NCI-H345 (cell line): ENCODE measurements at places on chromosomes 12 and 14.

DNA sequence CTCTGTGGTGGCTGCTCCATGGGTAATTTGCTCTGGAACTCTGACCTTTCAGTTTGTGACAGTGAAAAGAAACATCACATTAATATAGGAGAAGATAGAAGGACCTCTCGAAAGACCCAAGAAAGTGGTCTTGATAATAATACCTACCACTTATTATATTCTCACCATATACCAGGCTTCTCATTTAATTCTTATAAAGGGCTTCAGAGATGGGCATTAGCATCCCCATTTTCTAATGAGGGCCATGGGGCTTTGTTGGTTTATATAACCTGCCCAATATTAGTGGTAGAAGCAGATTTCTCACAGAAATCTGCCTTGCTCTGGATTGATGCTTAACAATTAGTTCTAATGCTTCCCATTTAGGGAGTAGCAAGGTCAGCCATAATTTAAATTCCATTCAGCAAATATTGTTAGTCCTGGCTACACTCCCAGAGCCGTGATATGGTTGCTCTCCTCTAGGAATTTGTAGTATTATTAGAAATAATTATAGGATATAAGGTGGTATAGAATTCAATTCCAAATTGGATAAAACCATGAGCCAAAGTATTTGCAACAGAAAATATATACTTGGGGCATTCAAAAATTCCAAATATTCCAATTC lies 7.4 kb upstream of the AMIGO2 start:
- DNase-seq = no peak

DNA sequence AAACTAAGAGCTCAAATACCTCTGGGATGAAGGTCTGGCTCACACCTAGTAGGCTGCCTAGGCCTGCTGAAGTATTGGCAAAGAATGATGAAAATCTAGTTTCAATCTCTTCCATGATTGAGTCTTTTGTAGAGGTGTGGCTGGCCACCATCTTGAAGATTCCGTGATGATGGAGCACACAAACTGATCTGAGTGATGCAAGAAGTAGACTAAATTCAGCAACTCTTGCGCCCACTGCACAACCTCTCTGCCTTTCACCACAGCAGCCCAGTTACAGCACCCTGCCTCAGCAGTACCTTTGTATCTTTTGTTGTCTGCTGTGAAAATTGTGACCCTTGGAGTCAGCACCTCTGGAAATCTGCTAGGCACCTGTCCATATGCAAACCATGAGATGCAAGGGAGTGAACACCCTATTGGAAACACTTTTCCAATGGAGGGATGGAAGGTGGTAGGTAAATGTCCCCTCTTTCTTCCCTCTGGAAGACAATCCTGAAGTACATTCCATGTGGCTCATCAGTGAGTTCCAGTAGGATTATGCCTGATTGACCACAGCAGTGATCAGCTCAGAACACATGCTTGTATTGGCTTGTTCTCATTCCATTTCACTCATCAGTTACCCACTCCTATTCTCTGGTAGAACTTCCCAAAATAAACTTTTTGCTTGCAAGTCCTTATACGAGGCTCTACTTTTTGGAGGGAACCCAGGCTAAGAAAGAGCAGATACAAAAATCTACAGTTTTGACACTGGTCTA lies 58.6 kb downstream of the BTBD7 start:
- no peak for DNase-seq

DNA sequence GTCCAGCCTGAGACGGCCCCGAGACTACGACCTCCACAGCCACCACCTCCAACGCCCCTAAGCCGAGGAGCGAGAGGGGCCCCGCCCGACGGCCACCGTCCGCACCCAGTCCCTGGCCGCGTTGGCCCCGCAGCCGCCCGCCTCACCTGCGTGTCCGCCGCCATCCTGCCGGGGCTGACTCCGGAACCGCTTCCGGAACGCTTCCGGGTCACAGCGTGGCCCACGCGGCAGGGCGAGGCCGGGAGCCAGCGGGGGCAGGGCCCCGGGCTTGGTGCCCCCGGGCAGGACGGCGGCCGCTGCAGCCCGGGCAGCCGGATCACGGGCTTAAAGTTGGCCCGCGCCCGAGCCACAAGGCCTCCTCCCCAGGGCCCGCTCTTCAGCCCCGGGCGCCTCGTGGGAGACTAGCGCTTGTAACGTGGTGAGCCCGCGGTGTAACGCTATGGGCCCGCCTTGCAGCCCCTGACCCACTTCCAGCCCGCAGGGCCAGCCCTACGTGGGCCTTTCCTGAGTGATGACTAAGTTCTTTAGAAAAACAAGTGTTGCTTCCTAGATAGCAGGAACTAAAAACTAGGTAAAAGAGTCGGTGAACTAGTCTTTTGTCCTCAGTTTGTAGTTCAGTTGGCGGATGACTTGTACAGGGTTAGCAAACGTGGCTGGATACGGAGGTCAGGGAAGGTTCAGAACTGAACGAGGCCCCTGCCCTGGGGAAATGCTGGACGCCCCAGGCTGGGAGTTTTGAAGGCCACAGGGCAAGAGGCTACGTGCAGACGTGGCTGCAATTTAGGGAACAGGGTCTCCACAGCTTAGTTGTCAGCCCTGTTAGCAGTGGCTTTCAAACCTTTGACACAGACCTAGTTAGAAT lies at the start of gene GCN1:
TSS of gene GCN1 (minus strand) at position 182 of the 862 bp plus-strand sequence. CDS start at position 164, 18 bp downstream.
- DNase-seq = peak; percentile 72

DNA sequence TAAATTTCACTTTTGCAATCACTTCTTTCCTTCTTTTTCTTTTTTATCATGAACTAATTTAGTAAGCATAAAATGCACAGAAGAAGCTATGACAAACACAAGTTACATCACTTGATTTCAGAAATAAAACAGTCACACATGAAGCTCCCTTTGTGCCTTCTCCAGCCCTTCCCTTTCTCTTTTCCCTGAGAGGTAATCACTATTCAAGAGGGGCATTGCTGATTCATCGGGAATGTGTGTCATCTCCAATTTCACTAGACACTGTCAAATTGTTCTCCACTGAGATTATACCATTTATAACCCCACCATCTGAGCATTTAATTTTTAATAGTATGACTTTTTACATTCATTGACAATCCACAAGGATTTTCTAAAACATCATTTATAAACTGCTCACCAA lies 91.6 kb upstream of the PTPRQ start:
- peak; percentile 2 for DNase-seq

DNA sequence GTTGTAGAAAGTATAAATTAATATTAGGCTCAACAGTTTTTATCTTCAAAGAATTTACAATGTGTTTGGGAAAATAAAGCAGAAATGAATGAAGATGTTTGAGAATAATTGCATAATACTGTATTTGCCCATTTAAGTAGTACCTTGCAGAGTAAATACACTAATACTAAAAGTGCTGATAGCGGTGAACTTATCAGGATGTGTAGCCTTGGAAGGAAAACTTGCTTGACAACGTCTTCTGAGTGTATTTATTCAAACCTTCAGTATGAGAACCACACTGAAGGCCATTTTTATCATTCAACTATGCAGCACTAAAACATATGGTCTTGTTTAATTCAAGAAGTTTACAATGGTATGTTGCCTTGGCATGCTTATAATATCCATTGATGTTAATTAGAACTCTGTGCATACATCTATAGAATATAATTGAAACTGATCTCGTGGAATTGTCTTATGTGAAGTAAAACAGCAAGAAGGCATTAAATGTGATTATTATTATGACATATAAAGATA lies 41.3 kb downstream of the MSRB3 start:
- DNase-seq = no peak

DNA sequence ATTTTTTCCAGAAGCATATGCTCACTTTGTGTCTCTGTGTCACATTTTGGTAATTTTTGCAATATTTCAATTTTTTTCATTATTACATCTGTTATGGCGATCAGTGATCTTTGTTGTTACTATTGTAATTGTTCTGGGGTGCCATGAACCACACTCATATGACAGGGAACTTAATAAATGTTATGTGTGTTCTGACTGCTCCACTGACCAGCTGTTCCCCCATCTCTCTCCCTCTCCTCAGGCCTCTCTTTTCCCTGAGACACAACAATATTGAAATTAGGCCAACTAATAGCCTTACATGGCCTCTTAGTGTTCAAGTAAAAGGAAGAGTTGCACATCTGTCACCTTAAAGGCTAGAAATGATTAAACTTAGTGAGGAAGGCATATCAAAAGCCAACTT lies 46.0 kb downstream of the SCN8A start:
- no peak for DNase-seq

- no peak for DNase-seq
Observed at GRCh38 chr14:89061696-89062095, 237.2 kb downstream of the TTC8 start.

DNA sequence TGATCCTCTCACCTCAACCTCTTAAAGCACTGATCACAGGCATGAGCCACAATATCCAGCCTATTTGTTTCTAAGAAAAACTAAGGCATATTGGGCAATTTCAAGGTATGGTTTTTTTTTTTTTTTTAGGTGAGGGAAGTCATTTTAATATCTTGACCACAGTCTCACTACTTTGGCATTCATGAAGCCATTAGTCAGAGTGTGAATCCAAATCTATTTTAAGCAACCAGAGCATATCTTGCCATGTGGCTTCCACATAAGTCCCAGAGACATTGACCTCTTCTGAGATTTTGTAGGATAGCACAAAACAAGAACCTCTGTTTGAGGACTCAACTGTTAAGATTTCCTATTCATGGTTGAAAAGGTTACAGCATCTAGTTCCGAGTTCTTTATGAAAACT lies 130.3 kb upstream of the RBM19 start:
- DNase-seq = no peak

GRCh38 chr12:2412305-2412643 lies 359.5 kb downstream of the CACNA1C start:
- DNase-seq = no peak

DNA sequence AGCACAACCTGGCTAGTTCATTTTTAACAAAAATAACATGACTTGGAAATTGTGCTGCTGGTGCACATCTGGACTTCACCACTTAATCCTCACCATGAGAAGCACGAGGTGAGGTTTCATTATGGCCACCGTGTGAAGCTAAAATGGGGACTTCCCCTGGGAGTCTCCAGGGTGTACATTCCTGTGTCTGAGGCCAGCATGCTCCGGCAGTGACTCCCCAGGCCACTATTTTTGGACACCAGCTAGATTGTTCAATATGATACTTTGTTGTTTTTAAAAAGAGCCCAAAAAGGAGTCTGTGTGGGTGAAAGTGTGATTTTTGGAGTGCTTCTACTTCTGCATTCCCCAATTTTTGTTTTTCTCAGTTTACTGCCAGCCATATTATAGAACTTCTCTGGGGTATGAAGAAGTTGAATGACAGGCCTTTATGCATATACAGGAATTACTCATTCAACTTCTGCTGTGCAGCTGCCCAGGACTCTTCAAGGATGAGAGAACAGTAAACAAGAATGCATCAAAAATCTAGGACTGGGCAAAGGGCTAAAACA lies 16.9 kb upstream of the AICDA start:
- no peak for DNase-seq
